ENCODE measurements at places on chromosomes 13 and 19.

GRCh38 chr13:27229642-27230041, 21.7 kb upstream of the RPL21 start:
- no peak for DNase-seq

- DNase-seq: no peak
Measured at GRCh38 chr19:1747285-1748114, 5.8 kb upstream of the ONECUT3 start.

DNA sequence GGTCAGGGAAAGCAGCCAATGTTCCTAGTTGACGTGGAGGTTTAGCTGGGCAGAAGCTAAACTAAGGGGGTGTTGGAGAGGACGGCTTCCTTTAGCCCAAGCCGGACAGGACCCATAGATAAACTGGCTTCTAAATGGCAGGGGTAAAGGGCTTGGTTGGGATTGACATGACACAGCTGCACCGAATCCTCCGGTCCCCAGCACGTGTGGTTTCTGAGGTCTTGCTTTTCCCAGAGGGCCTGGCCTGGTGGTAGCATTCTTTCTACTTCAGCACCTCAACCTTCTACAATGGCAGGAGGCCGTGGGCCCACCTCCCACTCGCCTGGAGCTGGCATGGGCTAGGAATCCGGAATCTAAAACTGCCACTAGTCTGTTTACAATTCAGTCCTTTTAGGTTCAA, 163.0 kb downstream of the FGF9 start:
- DNase-seq: no peak

- no peak for DNase-seq
Measured at GRCh38 chr13:85287528-85287927, 511.7 kb downstream of the SLITRK6 start.

DNA sequence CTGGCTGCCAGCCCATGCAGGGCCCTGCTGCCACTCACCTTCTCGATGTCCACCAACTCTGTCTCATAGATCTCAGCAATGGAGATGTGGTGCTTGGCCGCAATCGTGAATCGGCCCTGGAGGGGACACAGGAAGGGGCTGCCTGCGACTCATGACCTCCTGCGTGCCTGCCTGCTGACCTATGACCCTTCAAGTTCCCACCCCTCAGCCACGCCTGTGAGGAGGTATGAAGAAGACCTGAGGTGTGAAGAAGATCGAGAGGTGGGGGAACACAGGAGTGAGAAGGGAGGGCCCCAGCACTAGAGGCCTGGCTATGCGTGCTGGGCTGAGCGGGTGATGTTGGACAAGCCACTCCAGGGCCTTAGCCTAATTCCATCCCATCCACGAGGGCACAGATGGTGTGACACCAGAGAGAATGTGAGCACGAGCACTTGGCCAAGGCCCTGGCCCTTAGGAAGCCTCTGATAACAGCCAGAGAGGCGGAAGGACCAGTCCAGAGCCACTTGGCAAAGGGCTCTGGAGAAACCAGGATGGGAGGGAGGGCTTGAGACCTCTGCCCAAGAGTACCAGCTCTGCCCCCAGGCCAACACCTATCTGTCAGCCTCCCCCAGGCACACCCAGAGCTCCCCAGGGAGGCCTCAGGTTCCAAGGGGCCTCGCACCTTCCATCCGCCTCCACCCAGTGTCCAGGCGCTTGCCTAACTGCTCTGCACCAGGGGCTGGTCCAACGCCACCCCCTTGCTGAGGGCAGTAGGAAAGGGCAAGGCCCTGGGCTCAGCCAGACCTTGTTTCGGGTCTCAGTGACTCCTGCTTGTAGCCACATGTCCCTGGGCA, 9.6 kb upstream of the KPTN start:
- DNase-seq: no peak

DNA sequence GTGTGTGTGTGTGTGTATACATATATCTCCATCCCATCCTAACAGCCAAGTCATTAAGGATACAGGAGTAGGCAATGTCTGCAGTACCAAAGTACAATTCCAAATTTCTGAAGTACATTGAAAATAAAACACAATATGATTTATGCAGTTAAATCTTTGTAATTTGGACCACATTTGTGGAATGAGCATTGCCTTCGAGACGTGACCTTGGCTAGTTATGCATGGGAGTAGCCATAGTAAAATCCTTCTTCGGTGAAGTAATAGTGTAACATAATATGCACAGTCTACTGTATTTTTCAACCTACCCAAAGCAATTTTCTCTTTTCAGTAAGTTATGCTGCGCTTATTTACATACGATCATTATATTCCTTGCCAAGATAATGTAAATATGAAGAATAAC, 665.7 kb upstream of the GPC6 start:
- no peak for DNase-seq

DNA sequence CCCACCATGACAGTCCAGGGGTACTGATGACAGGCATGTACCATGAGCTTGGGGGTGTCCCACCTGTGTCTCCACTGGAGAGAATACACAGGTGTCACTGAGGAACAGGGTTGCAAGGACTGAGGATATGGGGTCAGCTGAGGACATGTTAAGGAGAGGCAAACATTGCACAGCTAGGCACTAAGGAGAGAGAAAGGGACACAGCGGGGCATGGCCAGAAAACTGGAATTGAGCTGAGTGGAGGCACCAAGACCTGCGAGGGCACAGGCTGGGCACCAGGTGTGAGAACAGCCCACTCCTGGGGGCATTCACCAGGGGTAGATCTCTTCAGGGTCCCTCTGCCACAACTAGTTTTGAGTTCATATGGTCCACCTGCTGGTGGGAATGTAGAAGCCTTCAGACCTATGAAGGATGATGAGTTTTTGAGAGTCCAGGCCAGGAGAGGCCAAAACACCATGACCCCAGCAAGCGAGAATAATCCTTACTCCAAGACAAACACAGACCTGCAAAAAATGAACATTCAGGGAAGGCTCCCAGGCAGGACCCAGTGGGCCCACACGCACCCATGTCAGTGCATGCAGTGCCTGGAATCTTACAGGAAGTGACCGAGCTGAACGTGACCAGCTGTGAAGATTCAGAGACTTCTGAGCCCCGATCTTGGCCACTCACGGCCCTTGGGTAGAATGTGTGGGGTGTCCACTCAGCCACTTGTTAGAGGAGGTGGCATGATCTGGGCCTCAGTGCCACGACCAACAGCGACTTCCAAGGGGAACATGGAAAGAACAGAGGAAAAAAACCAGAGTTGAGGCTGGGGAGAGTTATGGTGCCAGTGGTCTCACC, 1.4 kb upstream of the ZNF584 start:
- DNase-seq: no peak

- no peak for DNase-seq
Measured at GRCh38 chr13:26557051-26557392, 461 bp upstream of the WASF3 start.

GRCh38 chr13:94997126-94997525, 284.8 kb upstream of the SOX21 start:
- DNase-seq: no peak

GRCh38 chr19:55519451-55520311, 17.3 kb downstream of the SBK2 start:
- DNase-seq: no peak

DNA sequence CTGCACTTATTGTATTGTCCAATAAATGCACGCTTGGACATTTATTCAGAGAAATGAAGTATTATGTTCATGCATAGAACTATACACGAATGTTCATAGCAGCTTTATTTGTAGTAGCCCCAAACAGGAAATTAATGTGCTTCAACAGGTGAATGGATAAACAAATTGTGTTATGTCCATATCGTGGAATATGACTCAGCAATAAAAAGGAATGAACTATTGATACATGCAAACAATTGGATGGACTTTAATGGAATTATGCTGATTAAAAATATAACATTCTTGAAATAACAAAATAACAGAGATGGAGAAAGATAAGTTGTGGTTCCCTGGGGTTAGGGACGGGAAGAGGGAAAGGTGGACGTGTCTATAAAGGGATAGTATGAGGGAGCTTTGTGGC, 65.9 kb downstream of the GPC5 start:
- DNase-seq: no peak

GRCh38 chr13:84377106-84377505, 494.8 kb upstream of the SLITRK1 start:
- no peak for DNase-seq

GRCh38 chr13:59865398-59865797, 298.3 kb downstream of the DIAPH3 start:
- DNase-seq: no peak
